A549 (cell line): ENCODE measurements at places on chromosomes 6 and 20.

DNA sequence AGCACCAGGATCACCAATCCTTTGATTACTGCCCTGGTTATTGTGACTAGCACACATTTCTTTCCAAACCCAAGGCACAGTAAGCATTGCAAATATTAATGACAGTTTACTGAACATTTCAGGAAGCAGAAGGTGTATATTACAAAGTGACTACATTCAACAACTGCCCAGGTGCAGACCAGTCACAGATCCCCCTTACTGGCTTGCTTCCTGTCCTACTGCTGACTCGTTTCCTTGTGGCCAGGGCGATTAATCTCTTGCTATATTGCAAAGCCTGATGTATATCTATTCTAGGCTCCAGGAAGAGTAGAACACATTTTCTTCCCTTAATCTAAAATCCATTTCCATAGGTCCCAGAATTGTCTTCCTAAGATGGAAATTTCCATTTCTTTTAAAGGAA, 77.2 kb upstream of the EPHA7 start:
- no peak for DNase-seq

GRCh38 chr6:132466952-132467351, 46.0 kb downstream of the STX7 start:
- DNase-seq = no peak

DNA sequence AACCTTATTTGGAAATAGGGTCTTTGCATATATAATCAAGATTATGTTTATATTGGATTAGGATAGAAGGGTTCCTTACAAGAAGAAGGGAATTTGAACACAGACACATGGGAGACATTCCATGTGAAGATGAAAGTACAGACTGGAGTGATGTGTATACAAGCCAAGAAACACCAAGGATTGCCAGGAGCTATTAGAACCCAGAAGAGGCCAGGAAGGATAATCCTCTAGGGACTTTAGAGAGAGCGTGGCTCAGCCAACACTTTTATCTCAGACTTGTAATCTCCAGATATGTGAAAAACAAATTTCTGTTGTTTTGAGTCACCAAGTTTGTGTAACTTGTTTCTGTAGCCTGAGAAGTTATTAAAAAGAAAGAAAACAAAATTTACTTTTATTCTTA, 1173.9 kb upstream of the CITED2 start:
- DNase-seq = no peak

DNA sequence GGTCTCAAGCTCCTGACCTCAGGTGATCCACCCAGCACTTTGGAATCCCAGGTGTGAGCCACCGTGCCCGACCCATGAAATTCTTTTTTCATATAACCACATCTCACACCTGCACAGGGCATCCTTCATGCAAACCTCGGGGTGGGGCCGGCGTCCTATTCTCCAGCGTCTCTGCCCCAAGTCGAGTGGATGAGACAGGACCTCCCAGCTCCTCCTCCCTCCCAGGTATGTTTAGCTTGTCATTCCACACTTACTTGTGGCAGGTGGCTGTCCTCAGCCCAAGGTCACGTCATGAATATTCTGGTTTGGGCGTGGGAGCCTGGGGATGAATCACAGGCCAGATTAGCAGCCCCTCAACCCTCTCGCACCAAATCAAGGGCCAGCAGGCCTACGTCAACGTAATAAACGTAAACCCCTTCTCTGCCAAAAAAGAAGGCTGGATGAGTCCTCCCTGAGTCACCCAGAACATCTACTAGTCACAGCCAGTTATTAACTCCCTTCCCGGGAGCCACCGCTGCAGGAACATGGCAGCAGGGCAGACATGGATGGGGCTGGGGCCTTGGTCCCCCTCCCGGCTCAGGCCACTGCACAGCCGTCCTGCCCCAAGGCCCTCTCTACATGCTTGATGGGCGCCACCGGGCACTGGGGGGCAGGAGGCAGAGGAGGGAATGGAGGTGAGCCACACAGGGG, 91.7 kb downstream of the YTHDF1 start:
- no peak for DNase-seq

DNA sequence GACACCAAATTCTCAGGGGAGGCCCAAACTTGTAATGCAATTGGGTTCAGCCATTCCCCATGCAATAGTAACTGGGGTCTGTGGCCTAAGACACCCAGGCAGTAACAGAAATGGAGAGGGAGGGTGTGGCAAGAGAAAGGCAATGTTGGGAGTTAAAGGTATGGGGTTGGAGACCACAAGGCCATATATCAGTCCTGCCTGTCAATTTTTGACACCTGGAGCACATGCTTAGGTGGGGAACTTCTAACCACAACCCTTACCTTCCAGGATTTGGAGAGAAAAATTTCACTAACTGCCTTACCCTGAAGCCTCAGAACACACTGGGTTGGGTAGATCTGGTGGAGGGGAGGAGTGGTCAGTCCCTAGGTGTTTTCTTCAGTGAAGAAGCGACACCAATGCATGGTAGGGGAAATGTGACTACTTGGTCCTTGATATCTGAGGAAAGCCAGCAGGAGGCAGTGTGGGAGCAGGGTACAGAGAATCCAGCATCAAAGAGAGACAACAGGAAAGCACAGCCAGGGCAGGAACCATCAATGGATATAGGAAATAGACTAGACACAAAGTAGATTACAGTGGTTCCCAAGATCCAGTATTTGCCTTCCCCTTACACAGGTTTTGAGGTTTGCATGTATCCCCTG, 6.8 kb upstream of the USP49 start:
- no peak for DNase-seq

- no peak for DNase-seq
Observed at GRCh38 chr20:38242848-38243708, 17.5 kb downstream of the KIAA1755 start.

DNA sequence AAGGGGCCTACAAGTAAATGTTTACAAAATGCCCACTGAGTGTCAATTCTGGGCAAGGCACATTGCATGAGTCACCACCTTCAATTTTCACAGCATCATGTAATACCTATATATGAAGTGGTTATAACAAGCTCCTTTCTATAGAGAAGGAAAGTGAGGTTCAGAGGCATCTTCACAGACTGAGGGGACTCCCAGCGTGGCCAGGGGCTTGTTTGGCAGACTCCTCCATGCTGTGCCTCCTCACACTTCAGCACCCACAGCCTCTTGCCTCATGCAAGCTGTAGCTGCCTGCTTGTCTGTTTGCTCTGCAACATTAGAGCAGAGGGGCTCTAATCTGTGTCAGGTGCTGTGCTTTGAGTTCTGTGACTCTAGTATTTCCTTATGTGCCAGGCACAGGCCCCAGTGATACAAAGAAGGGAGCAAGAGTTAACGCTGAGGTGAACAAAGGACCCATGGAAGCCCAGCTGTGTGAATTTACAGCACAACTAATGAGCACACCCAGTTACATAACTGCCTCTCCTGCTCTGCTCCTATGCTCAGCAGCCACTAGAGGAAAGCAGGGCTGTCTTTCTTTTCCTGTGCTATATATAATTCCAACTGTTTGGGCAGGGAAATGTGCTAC, 72.3 kb downstream of the ZHX3 start:
- no peak for DNase-seq

DNA sequence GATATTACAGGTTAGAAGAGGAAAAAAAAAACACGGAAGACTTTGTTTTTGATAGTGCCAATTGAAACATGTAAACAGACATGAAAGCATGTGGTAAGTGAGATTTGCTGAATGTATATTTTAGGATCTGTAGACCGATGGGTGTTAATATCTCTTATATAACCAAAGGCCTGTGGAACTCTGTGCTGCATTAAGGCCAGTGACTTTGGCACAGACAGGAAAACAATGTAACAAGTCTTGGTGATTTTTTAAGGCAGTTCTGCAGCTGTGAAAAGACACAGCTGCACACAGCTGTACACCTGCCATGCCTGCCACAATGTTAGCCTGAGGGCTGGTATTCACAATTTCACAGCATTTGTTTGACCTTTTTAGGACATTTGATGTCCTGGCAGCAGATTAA, 6.1 kb downstream of the SOBP start:
- no peak for DNase-seq

- DNase-seq = peak; percentile 9
Observed at GRCh38 chr6:56101141-56101553, 146.2 kb downstream of the COL21A1 start.

- no peak for DNase-seq
Observed at GRCh38 chr6:53917464-53917842, 122.6 kb downstream of the LRRC1 start.

DNA sequence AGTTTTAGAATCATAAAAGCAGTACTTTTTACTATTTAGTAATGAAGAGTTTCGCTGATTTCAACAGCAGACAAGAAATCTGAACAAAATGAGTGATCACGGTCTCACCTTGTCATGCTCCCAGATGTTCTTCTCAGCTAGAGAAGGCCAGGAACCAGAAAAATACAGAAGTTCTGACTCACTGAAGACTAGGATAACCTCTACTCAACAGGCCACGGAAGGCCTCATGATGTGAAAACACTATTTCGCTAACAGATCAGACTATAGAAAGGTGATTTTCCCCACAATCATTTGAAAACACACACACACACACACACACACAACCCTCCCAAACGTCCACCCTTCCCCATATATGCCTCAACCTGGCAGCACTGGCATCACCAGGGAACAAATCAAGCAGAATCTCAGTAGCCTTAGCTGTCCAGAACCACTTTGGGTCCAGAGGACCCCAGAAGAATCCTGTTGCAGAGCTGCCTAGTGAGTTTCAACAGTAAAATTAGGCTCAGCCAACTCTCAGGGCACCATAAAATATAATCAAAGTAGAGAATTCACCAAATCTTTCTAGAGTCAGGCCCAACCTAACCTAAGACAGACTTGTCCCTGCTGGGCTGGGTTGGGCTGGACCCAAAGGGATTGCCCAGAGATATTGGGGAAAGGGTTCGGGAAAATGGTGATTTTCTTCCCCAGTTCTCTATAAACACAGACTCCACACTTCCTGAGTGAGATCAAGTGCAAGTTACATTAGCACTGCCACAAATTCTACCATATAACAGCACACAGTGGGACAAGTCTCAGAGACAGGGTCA, 7.9 kb downstream of the EXOC2 start:
- no peak for DNase-seq

DNA sequence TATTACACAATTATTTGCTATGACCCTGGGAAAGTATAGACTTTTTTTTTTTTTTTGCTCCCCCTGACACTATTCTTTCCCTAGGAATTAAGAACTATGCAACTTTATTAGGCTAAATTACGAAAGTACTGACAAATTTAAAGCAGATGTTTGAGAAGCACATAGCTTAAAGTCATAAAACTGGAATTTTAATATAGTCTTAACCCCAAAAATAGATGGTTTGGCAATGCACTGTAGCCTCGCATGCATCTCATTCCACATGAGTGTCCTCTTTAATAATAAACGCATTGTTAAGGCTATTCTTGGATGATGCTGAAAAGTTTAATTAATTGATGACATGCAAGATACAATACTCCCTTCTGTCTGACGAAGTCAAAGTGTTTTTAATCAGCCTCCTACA, 49.3 kb downstream of the TBC1D7 start:
- no peak for DNase-seq

DNA sequence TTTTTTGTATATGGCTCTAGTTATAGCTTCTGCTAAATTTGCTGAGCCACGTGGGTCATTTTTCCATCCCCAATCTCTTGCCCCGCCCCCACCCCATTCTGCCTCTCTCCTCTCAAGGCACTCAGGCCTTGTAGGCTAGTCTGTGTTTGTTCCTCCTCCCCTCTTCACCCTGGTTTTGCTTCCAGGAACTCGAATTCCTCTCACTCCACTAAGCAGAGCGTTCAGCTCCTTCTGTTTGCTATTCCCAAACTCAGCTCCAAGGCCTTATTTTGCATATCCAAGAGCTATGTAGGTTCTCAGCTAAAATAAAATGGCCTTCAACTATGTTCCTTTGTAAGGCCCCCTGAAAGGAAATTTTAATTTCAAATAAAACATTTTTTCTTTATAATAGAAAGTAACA, 1293.7 kb downstream of the EPHA7 start:
- no peak for DNase-seq

GRCh38 chr20:34251619-34252018, 10.4 kb downstream of the ASIP start:
- no peak for DNase-seq

GRCh38 chr6:27129095-27129815, 118.2 kb upstream of the PRSS16 start:
- no peak for DNase-seq

- no peak for DNase-seq
Observed at GRCh38 chr6:117028256-117028655, 151.2 kb downstream of the RFX6 start.

- DNase-seq = peak; percentile 40
Observed at GRCh38 chr20:20237093-20237959, 130.6 kb upstream of the INSM1 start.

DNA sequence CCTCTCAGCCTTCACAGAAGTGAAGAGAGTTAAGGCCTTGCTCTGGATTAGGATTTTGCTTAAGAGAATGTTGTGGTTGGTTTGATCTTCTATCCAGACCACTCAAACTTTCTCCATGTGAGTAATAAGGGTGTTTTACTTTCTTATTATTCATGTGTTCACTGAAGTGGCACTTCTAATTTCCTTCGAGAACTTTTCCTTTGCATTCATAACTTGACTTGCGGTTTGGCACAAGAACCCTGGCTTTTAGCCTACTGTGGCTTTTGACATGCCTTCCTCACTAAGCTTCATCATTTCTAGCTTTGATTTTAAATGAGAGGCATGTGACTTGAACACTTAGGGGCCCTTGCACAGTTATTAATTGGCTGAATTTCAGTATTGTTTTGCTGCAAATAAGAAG, 166.1 kb upstream of the OPRM1 start:
- DNase-seq = no peak

DNA sequence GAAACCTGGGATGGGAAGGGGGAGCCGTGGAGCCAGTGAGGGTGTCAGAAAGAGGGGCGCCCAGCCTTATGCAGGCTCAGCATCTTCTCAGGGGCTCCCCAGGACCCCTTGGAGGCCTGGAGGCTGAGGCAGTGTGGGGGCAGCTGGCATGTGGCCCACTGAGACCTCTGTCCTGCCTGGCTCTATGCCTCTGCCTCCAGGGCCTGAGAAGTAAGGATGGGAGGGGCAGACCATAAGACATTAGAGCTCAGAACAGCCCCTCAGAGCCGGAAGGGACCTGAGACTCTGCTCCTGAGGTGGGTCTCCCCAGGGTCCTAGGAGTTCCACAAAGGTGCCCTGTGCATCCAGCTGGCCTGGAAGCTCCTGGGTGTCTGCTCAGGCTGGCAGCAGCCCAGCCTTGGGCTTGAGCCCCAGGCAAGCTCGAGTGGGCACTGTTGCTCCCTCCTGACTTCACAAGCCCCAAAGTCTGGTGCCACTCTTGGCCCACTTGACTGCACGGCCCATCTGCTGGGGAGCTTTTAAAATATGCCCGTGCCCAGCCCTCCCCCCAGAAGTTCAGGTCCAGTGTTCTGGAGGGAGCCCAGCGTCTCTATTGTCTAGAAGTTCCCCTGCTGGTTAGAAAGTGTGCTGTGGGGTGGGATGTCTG, 126.8 kb downstream of the GRM4 start:
- DNase-seq = no peak

DNA sequence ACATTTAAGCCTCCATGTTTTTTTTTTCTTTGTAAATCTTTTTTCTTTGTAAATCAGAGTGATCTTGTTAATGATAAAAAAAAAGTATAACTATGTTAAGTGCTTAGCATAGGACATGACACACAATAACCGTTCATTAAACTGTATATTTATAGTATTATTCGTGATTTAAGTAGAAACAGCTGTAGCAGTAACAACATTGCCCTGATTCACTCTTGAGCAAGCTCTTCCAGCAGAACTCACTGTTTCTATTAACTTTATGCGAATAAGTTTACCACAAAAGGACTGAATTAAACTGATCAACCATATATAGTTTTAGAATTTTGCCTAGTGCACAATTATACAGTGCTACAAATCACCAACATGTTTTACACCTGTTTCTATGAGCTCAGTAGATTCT, 1338.0 kb upstream of the EYS start:
- DNase-seq = no peak
